ENCODE measurements at places on chromosomes 6 and 20.
A peak's percentile ranks its signal among the peaks of the same experiment; 100 is the strongest.

DNA sequence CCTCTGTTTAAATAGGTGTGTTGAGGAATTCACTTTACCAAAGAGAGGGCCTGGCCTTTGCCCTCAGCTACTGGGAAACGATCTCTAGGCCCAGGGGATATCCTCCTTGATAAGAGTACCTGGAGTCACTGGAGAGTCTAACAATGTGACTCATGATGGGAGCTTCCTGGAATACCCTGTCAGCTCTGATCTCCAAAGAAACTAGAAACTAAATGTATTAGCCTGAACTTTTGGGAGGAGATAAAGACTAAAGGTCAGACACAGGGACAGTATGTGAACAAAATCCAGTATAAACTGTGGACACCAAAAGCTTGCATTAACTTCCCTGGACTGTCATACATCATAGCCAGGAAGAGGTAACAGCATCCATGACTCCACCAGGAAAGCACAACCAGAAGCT, 148.5 kb downstream of the RNGTT start:
- DNase-seq, result no peak

GRCh38 chr6:166382500-166382932, 224 bp downstream of the MPC1 start:
- DNase-seq, result no peak

- DNase-seq, result no peak
Observed at GRCh38 chr20:1635291-1635979, 15.6 kb upstream of the SIRPB1 start.

DNA sequence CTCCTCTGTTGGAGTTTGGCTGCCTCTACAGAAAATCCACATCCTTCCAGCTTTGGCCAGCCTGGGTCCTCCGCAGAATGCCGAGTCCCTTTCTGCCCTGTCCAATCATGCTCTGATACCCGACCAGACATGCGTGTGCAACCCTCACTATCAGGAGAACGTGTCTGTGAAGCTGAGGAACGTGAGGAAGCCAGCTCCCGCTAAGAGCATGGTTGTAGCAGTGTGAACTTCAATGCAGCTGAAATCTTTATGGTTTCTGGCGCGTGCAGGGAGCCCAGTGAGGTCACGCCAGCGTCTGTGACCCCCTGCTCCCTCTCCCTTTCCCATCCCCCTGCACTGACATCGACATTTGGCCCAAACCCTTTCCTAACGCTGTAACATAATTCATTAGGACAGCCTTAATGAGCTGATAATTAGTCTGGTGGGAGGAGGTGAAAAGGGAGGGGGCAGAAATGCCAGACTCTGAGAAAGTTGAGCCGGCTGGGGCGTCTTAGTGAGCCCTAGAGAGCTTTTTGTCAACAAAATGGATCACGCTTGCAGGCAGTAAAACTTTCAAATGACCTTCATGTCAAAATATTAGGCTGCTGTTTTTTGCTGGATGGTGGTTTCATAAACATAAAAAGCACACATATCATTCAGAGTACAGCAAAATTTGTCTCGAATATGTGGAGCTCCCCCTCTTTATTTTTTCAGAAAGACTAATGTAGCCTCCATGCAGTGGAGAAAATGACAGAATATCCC, 423.3 kb downstream of the QKI start:
- peak; percentile 58 for DNase-seq

GRCh38 chr20:7853493-7853892, 86.8 kb downstream of the HAO1 start:
- no peak for DNase-seq

GRCh38 chr20:3202965-3203314, 1.5 kb downstream of the DDRGK1 start:
- no peak for DNase-seq

DNA sequence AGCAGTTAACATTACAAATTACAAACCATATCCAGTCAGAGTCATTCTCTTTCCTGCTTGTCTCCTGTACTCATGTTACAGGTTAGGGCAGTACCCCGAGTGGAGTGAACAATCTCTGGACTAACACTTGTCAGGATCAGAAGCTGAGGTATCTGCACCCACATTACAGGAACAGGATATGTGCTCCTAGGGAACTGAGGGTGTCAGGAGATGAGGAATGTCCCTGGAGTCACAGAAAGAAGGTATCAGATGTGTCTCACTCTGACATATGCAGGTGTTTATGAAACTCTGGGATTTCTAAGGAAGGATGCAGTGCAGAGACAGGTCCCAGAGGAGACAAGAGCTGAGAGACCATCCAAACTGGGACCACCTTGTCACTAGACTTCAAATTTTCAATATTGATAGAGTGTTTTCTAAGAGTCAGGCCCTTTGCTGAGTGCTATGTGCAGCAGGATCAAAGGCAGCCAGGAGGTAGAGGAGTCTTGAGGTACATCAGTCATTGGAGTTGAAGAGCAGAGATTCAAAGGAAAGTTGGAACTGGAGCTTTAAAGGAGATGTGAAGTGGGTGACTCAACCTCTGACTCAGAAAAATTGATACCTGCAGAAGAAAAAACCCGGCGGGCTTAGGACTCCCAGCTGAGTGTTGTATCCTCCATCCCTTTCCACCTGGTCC, 12.6 kb downstream of the HLA-DPB1 start:
- DNase-seq, result no peak

- no peak for DNase-seq
Observed at GRCh38 chr20:44827401-44827800, 17.1 kb upstream of the RIMS4 start.

GRCh38 chr6:104799134-104799657, 60.5 kb downstream of the HACE1 start:
- no peak for DNase-seq

DNA sequence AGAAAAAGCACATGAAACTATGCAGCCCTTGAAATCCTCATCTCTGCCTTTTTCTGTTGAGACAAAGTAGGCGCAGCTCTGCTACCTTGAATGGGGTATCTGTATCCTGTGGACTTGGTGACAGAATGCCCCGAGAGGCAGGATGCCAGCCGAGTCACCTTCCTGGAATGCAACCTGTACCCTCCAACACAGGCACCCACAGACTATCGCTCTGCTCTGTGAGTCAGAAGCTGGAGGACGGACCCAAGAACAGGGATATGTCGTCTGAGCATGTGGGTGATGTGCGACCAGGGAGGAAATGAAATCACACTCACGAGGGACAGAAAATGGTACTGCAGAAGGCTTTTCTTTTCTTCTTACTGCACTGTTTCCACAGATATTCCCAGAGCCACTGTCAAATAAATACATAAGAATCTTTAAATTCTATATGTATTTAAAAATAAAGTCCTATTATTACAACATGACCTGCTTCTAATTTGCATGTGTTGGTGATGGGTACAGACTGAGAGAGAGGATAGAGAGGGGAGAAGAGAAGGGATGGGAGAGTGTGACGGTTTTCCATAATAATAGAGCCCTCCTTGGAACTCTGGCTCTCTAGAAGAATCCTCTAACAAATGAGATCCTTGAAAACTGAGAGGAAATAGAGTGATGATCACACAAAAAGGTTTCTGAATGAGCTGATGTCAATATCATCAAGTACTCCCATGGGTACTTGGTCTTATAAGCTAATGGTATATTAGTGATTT, 308.1 kb downstream of the FOXC1 start:
- DNase-seq, result peak; percentile 18

- DNase-seq, result no peak
Observed at GRCh38 chr20:25223179-25223661, 24.7 kb upstream of the PYGB start.

DNA sequence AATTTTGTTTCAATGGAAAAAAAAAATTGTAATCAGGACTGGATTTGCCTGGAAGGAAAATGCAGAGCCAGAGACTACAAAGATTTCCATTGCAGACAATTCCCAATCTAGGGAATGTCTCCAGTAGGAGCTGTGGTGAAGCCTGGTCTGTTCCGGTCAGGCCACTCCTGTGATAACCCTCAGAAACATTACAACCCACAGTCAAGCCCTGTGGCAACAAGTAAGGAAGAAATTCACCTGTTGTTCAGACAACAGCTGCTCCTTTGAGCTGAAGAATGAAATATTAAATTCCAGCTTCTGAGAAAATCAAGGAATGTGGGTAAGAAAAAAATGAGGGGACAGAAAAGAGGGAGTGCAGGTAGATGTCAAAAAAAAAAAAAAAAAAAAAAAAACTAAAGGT, 8.0 kb downstream of the PRKN start:
- no peak for DNase-seq

GRCh38 chr20:40073535-40074111, 615.4 kb downstream of the MAFB start:
- no peak for DNase-seq

Measured in Ammon's horn (tissue), 1 donor.